ENCODE measurements at places on chromosomes 2 and 18.
A peak's percentile ranks its signal among the peaks of the same experiment; 100 is the strongest.

DNA sequence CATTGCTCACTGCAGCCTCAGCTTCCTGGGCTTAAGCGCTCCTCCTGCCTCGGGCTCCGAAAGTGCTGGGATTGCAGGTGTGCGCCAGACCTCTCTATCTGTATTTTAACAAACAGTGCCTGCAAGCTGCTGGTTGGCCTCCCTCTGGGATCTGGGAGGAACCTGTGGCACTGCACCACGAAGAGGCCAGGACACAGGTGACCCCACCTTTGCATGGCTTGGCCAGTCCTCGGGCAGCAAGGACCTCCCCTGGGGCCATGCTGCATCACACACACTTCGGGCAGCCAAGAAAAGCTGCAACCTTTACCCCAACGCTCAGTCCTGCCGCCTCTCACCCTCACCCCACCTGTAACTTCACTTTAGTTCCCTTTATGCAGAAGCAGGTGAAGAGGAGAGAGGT lies 70.0 kb downstream of the PXDN start:
- DNase-seq = no peak

DNA sequence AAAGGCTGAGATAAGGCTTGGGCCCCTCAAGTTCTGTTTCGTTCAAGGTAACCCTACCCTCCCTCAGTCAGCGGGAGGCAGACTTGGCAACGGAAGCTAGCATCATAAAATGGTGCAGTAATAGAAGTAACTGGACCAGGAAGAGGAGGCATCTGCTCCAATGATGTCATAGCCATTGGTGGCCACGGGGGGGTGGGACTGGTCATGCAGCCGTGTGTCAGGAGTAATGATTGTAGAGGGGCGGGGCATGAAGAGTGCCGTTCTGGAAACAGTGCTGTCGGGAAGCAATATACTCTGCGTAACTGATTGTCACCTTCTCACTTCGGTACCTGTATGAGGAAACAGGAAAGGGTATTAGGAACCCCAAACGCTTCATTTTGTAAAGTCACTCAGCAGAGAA lies 6.9 kb upstream of the POLR2D start:
- DNase-seq = peak; percentile 93

GRCh38 chr18:47754311-47755101 lies 176.0 kb downstream of the SMAD2 start:
- peak; percentile 67 for DNase-seq

- DNase-seq = peak; percentile 45
These were observed 65.5 kb downstream of the FBXO15 start for GRCh38 chr18:74081966-74082741.

- peak; percentile 85 for DNase-seq
These were observed 9.8 kb upstream of the ZNF397 start for GRCh38 chr18:35231052-35231451.

GRCh38 chr18:44945888-44946401 lies 265.3 kb downstream of the SETBP1 start:
- DNase-seq = no peak

- DNase-seq = no peak
These were observed 90.3 kb downstream of the DTNA start for GRCh38 chr18:34800381-34800780.

DNA sequence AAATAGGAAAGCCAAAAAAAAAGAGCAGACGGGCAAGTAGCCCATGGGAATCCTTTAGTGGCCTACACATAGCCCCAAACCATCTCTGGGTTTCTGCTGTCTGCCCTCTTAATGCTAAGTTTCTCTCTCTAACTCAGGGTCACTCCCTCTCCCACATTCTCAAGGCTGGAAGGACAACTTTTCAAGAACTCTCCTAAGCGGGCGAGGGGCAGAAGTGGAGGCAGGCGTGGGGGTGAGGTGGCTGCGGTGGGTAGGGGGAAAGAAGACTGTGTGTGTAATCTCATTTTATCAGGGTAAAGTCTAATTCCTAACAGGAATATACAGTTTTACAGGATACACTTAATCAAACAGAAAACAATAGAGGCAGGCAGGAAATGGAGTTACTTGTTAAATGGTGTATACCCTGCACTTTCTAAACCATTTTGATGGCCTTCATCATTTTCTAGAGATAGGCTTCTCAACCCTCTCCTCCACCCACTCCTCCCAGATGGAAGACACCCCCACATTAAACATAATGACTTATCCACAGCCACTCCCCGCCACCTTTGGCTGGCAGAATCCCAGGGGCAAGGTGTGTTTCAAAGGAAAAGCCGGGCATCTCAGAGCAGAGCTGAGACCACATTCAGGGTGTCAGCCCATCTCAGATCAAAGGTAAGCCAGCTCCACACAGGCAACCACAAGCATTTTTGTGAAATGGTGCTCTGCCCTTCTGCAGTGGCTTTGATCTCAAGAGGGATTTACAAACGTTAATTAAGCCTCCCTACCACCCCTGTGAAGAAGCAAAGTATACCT lies 6.8 kb downstream of the SMAD7 start:
- peak; percentile 46 for DNase-seq

- DNase-seq = no peak
These were observed 129.1 kb downstream of the NRP2 start for GRCh38 chr2:205811387-205811786.

- no peak for DNase-seq
These were observed 520.1 kb downstream of the ARHGAP15 start for GRCh38 chr2:143649226-143649740.

DNA sequence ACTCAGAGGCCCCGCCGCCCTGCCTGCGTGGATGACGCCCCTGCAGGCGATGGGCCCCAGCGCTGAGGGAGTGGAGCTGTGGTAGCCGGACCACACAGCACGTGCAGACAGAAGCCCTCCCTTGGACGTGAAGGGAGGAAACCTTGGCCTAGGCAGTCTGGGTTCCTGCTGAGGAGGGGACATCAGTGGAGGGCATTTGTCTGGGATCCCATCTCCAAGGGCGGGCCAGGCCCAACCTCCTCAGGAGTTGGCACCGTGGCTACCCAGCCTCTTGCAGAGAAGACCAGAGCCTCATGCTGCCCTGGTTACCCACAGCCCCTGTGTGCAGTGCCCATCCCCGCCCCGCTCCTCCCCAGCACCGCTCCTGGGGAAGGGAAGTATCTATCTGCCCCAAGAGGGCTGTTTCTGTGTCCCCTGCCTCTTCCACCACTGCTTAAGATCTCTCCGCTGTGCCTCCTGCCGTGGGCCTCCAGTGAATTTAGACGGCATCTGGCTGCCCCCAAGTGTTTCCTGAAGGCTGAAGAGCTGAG lies 241.8 kb downstream of the KLHL29 start:
- no peak for DNase-seq

DNA sequence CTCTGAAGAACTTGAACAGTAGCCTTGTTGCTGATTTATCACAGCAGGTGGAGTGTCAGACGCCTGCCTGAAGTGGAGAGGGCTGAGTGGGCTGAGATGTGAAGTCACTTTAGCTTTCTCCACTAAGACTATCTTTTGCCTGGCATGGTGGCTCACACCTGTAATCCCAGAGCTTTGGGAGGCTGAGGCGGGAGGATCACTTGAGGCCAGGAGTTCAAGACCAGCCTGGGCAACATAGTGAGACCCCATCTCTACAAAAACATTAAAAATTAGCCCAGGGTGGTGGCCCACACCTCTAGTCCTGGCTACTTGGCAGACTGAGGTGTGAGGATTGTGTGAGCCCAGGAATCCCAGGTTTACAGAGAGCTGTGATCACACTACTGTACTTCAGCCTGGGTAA lies 60.6 kb upstream of the TTC39C start:
- DNase-seq = no peak

GRCh38 chr2:206084870-206085741 lies 868 bp downstream of the INO80D start:
- peak; percentile 53 for DNase-seq

DNA sequence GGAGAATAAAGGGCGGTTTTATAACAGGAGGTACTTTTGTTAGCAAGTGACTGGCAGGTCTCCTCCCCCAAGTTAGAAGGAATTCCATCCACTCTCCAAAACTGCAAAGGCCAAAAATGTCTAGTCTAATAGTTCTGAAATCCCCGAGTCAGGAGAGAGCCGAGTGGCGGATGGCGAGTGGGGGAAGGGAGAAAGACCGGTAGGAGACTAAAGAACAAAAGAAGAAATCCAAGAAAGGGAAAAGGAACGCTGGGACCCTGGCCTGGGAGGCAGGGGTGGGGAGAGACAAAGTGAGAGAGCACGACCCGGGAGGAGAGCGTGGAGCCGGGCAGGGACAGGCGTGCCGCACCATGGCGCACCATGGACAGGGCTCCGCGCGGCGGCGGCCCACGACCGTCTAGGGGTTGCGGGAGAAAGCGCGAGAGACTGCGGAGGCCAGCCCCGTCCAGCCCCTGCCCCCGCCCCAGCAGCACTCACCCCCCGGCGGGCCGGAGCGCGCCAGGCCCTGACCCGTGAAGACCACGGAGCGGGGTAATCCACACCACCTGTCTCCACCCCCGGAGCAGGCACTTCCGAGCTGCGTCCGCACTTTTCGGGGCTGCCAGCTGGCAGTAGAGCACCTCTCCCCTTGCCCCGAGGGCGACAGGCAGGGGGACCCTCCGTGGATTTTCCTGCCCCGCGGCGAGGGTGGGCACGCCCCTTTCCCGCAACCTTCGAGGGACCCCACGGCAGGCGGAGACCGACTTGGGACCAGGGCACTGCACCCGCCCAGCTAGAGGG lies 1.6 kb downstream of the CDH2 start:
- no peak for DNase-seq

DNA sequence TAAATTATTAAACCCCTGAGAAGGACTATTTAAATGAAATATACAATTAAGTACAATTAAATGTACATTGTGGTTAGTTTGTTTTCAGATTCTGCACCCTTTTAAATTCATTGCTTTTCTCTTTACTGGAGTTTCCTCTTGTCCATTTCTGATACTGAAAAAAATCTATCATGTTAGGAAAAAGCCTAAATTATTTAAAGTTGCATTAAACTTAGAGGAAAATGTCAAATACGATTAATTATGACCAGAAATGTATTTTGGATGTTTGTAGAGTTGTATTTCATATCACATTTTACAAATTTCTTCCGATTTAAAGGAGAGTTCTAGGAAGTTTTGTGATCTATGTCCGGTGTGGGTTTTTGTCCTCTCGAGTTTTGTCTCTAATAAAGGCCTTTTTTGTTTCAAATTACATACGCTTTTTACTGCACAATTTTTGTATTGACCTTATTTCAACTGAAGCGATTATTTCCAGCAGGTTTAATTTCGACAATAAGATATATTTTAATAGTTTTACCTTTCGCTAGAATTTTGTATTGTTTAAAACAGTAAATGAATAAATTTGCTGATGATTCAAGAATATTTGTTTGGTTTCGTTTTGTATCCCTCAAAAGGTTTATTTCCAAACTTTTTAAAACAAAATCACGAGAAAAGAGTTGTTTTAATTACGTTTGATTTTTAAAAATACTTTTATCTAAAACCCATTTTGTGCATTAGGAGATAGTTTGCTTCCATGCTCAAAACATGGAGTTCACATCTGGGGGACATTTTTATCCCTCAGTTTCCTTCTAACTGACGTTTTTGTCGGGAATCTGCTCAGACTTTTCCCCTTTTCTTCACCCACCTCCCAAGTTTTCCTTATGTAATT lies 3.3 kb upstream of the SATB2 start:
- DNase-seq = no peak

GRCh38 chr18:22409445-22409844 lies 8.3 kb downstream of the CTAGE1 start:
- DNase-seq = no peak

DNA sequence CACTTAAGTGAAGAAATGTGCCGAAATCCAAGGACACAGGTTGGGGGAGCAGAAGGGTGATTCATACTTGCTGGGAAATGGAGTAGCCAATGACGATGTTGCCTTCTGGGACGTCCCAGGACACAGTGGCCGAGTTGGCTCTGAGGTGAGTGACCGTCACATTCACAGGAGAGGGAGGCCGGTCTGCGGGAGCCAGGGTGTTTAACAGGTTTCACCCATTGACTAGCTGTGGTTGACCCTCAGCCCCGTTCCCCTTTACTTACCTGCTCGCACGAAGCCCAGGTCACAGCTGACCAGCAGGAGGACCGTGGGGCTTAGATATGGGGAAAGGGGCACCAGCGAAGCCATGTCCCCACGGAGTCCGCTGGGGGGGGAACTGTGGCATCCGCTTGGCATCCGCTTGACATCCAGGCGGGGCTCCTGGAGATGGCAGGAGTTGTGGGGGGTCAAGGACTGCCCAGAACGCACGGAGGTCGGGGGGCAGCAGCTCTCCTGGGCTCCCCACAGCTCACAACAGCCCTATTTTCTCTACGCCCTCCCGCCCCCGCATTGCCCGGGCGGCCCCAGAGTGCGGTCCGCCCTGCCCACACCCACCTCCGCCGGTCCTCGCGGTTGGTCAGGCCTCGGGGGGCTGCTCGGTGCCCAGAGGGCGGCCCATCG lies 586 bp downstream of the FNDC4 start:
- DNase-seq = no peak

DNA sequence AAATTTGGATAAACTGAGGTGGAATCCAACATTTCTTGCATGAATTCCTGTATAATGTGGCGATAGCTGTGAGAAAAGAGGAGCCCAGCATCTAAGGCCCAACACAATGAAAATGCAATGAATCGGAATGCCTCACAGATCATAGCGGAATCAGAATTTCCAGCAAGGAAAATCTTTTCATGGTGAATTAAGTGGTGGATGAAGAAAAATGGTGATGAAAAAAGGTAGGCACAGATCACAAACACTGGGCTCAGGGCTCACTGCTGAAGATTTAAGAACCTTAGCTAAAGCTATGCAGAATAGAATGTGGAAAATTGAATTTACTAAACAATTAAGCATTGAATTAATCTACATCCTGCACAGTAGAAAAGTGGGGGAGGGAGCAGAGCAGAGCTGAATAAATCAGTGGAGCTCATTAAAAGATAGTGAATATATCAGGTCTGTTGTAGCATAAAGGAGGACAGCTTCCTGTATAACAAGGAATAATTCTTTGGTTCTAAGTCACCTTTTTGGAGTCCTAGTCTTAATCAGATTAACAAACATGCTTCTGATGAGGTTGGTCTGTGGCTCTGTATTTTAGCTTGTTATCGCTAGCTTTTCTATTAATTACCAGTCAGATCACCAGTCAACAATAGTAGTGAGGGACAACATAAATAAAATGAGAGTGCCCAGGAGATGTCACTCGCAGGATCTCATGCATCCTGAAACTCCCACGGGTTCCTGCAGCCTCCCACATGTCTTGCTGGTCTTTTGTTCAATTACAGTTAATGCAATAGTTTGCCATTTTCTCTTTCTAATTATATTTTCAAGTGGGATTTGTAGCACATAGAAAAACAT lies 27.0 kb downstream of the MEIS1 start:
- DNase-seq = no peak

- DNase-seq = no peak
These were observed 90.9 kb downstream of the OSBPL6 start for GRCh38 chr2:178285287-178285615.

- DNase-seq = peak; percentile 41
These were observed 14.8 kb downstream of the WDFY1 start for GRCh38 chr2:223930103-223930976.

GRCh38 chr18:3901811-3902210 lies 451.8 kb downstream of the TGIF1 start:
- no peak for DNase-seq

- no peak for DNase-seq
These were observed 329.1 kb upstream of the CNTNAP5 start for GRCh38 chr2:123696021-123696420.

GRCh38 chr2:96878796-96879544 lies 9.1 kb upstream of the SEMA4C start:
- no peak for DNase-seq
